Activated CD4-positive, alpha-beta T cell treated with anti-CD3 and anti-CD28 coated beads, Interleukin-10, Interleukin-2, amounts not matched to agents 100 ng/mL and 50 ng/mL, durations not matched to agents 16 hours and 8 hours (primary cell): ENCODE measurements at places on chromosomes 6 and 20.

DNA sequence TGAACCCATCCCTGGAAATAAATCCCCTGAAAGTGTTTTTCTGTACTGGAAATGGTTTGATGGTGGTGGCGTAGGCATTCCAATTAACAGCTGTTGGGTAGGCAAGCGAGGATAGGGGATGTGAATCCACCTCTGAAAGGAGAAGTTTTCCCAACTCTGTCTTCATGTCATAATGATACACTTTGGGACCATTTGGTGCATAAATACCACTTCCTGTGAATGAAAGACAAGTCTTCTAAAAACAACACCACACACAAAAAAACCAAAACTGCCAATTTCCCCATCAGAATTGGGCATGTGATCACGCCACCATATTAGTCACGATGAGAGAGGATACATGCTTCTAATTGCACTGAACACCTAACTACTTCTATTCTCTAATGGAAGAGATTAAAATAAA, 6.4 kb downstream of the VNN2 start:
- DNase-seq: peak; percentile 55

GRCh38 chr6:159114569-159114968, 54.6 kb upstream of the FNDC1 start:
- no peak for DNase-seq

- DNase-seq: no peak
Observed at GRCh38 chr6:148069256-148069655, 273.4 kb upstream of the SASH1 start.

GRCh38 chr6:53795340-53795701, 516 bp downstream of the LRRC1 start:
- no peak for DNase-seq

DNA sequence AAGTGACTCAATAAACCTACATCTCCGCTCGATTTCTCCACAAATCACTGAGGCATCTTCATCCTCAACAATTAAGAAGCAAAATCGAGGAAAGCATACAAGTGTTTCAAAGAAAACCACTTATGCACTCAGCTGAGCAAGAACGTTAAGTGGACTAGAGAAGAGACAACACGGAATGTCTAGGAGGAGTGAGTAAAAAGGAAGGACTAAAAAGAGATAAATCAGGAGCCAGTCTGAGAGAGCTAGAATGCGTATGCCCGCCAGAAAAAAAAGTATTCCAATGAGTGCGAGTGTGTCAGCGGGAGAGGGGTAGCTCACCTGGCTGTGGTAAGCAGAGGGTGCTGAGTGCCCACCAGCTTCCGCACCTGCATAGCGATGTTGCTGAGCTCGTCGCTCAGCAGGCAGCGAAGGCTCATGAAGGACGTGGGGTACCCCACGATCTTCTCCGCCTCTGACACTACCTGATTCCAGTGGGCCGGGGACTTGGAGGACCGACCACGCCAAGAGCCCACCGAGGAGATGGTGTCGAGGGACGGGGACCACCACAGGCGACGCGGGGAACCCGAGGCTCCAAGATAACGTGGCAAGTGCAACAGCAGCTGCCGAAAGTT, 587 bp downstream of the PDSS2 start:
- peak; percentile 36 for DNase-seq

DNA sequence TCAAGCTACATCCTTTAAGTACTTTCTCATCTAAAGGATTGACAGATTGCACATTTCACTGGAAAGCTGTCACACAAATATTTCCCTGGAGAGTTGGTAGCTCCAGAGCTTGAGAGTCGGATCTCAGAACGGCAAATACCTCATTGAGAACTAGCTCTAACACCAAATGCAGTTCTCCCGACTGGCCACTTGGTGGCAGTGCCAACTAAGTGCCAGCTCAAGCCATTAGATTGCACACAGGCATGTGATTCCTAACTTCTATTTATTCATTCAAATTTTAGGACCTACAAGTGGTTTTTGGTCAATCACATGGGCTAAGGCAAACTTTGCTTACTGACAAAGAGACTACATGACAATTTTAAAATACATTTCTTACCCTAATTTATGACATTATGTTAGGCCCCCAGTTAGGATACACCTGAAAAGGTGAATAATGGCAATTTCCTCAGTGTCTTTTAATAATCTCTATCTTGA, 7.9 kb upstream of the MCHR2 start:
- DNase-seq: peak; percentile 61

DNA sequence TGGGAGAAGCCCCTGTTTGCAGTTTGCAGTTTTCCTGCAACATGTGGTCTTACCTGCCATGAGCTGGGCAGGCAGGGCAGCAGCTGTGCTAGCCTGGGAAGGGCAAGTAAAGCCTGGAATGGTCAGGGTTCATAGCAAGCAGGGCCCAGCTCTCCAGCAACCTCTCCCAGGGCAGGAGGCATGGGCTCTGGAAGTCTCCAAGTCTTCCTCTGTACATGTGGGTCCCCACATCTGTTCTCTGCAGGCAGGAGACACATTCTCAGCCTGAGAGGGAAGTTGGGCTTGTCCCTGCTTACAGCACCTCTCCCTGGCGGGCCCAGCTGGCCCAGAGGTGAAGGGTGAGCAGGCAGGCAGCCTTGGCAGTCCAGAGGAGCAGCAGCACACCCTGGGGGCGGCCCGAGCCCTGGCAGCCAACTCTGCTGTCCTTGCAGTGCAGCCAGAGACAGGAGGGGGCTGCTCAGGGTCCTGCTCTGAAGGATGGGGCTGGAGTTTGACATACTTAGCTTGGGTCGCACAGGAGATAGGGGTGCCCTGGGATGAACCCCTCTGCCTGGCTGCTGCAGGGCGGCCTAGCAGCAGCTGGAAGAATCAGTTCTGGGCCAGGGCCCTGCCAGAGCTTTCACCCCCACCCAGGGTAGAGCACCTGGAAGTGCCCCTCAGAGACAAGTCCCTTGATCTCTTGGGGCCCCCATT, 176.0 kb downstream of the MRPL14 start:
- peak; percentile 18 for DNase-seq

GRCh38 chr6:6964675-6965074, 143.1 kb upstream of the RREB1 start:
- DNase-seq: no peak

GRCh38 chr6:105783333-105783935, 302.7 kb upstream of the PRDM1 start:
- DNase-seq: no peak

GRCh38 chr20:18284805-18285533, 3.4 kb upstream of the ZNF133 start:
- no peak for DNase-seq

- DNase-seq: no peak
Observed at GRCh38 chr6:23086100-23086499, 516.7 kb downstream of the HDGFL1 start.

GRCh38 chr6:154511791-154512190, 1.3 kb upstream of the CNKSR3 start:
- no peak for DNase-seq

GRCh38 chr6:83862776-83863471, 3.4 kb downstream of the CYB5R4 start:
- no peak for DNase-seq

DNA sequence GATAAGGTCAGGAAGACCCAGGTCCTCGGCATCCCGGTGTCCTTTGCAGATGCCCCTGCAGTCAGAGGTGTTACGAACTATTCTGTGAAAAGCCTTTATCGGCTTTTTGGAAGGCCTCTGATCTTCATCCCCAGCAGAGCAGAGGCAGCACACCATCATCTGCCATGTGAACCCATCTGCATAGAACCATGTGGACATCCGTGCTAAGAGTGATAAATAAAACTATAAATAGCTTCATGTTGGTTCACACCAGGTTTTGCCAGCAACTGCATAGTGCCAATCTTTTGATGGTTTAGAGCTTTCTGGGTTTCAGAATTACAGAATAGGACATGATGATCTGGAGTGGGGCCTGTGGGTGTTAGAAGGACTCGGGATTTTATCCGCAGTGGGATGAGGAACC, 33.6 kb downstream of the SIRPA start:
- no peak for DNase-seq

- DNase-seq: no peak
Observed at GRCh38 chr6:20180935-20181334, 31.3 kb downstream of the MBOAT1 start.

DNA sequence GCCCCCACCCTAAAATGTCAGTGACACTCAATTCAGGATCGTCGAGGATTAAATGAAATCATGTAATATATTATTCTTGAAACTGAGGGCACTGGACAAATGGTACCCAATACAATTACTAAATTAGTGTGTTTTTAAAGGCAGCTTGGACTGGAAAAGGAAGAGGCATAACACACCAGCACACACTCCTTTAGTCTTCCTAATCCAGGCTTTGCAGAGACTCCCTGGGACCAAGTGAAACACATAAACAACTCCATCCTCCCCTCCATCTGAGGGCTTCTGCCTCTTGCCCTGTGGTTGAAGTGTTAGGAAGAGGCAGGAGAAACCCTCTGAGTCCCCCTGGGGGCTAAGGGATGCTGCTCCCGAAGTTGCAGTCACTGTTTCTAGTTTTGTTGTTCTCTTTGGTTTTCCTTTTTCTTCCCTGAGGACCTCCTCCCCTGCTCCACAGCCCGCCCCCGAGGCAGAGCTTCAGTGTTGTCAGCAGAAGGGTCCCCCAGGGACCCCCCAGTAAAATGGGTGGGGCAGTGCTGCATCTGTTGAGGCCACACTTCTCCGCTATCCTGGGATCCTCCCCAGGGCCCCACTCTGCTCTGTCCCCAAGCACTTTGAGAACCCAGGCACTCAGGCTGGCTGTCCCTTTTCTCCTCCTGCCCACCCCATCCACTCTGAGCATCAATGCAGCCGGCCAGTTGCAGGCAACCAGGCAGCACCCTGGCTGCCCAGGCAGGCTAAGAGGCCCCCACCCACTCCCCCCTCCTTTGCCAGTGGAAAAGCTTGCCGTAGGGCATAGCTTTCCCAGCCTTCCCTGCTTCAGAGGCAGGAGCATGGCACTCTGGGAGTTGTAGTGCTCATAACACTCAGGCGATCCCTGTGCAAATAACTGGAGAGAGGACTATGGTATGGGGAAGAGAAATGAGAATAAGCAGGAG, 5.9 kb downstream of the TMEM63B start:
- DNase-seq: no peak
